ENCODE measurements at places on chromosomes 6 and 20. TPM values are rescaled to one million over a fixed set of nuclear protein-coding genes. Genes with fewer than 3 reads are reported as not detected.

- H3K36me3 ChIP-seq, result no peaks in the 10 kb centered on the region
- H3K4me3 ChIP-seq, result no peak overlapping the region
- peak overlapping the region; percentile 49 for H3K27ac ChIP-seq
Observed at GRCh38 chr6:43708860-43709653, 21.5 kb upstream of the MRPS18A start.

- DNase-seq, result no peak
- H3K27ac ChIP-seq, result no peak overlapping the region
- peaks cover 2% of the 10 kb centered on the region for H3K4me1 ChIP-seq
- no peaks in the 10 kb centered on the region for H3K27me3 ChIP-seq
Observed at GRCh38 chr20:47230811-47231256, 125.7 kb downstream of the ZMYND8 start.

DNA sequence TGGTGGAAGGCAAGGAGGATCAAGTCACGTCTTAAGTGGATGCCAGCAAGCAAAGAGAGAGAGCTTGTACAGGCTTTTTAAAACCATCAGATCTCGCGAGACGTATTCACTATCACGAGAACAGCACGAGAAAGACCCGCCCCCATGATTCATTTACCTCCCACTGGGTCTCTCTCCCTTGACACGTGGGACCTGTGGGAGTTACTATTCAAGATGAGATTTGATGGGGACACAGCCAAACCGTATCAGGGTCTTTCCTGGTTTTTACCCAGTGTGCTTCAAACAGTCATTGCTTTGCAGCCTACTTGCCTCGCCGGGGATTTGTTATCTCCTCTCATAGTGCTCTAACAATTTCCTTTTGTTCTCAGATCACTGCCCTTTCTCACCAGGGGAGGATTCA, 108.2 kb downstream of the UST start:
- peaks cover 3% of the 10 kb centered on the region for H3K36me3 ChIP-seq
- DNase-seq, result no peak
- peaks cover 6% of the 10 kb centered on the region for H3K27me3 ChIP-seq

DNA sequence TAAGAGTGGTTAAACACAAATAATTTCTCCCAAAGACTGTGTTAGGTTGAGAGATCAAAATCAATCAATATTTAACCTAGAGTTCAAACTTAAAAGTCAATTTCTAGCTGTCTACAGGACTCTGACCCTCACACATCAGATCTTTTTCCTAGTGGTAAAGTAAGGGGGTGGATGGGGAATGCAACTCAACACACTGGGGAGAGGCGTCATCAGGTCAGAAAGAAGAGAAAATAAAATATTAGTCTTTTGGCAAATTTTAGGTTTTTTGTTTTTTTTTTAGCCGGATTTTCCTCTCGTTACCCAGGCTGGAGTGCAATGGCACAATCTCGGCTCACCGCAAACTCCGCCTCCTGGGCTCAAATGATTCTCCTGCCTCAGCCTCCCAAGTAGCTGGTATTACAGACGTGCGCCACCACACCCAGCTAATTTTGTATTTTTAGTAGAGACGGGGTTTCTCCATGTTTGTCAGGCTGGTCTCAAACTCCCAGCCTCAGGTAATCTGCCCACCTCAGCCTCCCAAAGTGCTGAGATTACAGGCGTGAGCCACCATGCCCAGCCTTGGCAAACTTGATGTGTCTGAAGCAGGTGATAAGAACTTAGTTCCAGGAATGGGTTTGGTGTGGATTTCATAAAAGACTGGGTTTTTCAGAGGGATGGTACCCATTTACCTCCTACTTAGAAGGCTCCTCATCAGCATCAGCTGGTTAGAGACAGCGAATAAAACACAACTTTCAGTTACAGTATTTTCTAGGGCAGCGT, 65.9 kb downstream of the MKKS start:
- H3K27me3 ChIP-seq, result no peaks in the 10 kb centered on the region
- peaks cover 45% of the 10 kb centered on the region for H3K4me1 ChIP-seq

DNA sequence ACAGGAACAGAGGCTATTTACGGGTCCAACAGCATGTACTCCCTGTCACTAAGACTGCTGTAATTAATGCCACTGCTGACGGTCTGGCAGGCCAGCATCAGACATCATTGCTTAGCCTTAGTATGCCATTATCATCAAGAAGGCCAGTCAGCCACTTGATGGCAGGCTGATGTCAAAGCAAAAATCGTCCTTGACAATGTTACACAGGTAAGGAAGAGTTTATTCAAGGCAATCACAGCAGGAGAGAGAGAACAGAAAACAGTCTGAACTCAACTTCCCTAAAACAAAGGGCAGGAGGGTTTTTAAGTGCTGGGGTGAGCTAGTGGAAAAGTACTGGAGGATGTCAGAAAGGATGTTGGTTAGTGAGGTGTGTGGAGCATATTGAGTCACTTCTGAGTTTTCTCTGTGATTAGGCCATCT, 25.1 kb downstream of the FKBP1C start:
- DNase-seq, result no peak
- no peaks in the 10 kb centered on the region for H3K27me3 ChIP-seq
- H3K27ac ChIP-seq, result no peak overlapping the region
- peaks cover 4% of the 10 kb centered on the region for H3K4me1 ChIP-seq
- H3K4me3 ChIP-seq, result no peak overlapping the region
- H3K36me3 ChIP-seq, result no peaks in the 10 kb centered on the region

- no peak overlapping the region for H3K4me3 ChIP-seq
- no peaks in the 10 kb centered on the region for H3K4me1 ChIP-seq
- peaks cover 59% of the 10 kb centered on the region for H3K27me3 ChIP-seq
- no peaks in the 10 kb centered on the region for H3K36me3 ChIP-seq
- DNase-seq, result no peak
- H3K27ac ChIP-seq, result no peak overlapping the region
Observed at GRCh38 chr6:108108374-108108773, 33.8 kb upstream of the OSTM1 start.

- H3K27ac ChIP-seq, result no peak overlapping the region
- no peak overlapping the region for H3K4me3 ChIP-seq
- H3K4me1 ChIP-seq, result no peaks in the 10 kb centered on the region
- no peak for DNase-seq
Observed at GRCh38 chr20:23002276-23002675, 32.8 kb upstream of the SSTR4 start.

GRCh38 chr20:43766385-43766784, 39.6 kb upstream of the GTSF1L start:
- H3K27me3 ChIP-seq, result peaks cover 34% of the 10 kb centered on the region
- no peaks in the 10 kb centered on the region for H3K4me1 ChIP-seq
- no peak overlapping the region for H3K4me3 ChIP-seq
- H3K36me3 ChIP-seq, result no peaks in the 10 kb centered on the region
- no peak for DNase-seq

GRCh38 chr6:124393536-124393935, 568.7 kb upstream of the RNF217 start:
- H3K4me3 ChIP-seq, result no peak overlapping the region
- peaks cover 3% of the 10 kb centered on the region for H3K4me1 ChIP-seq
- no peak for DNase-seq
- no peak overlapping the region for H3K27ac ChIP-seq

- no peak overlapping the region for H3K27ac ChIP-seq
- no peaks in the 10 kb centered on the region for H3K27me3 ChIP-seq
- H3K4me3 ChIP-seq, result no peak overlapping the region
- no peaks in the 10 kb centered on the region for H3K36me3 ChIP-seq
Observed at GRCh38 chr6:121491576-121491975, 56.1 kb downstream of the GJA1 start.

DNA sequence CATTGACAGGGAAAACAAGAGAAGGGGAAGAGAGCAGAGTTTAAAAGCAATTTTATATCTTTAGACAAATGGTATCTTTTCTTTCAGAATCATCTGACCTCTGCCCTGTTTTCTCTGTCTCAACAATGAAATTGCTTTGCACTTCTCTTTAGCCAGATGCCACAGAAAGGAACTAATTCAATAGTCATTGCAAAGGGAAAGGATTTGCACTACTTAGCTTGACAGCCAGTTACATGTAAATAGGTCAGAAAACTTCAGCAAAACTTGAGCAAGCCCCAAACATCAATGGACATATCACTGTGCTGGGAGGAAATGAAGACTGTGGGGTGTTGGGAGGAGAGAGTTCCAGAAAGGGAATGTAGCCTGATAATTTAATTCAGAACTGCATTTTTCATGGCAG, 181.3 kb upstream of the FAM83B start:
- H3K4me1 ChIP-seq, result no peaks in the 10 kb centered on the region
- DNase-seq, result no peak
- H3K4me3 ChIP-seq, result no peak overlapping the region
- no peaks in the 10 kb centered on the region for H3K27me3 ChIP-seq
- H3K36me3 ChIP-seq, result no peaks in the 10 kb centered on the region

GRCh38 chr20:5969348-5969935, 19.0 kb downstream of the MCM8 start:
- no peak for DNase-seq
- peak overlapping the region; percentile 38 for H3K27ac ChIP-seq
- peaks cover 5% of the 10 kb centered on the region for H3K4me1 ChIP-seq
- no peak overlapping the region for H3K4me3 ChIP-seq
- peaks cover 10% of the 10 kb centered on the region for H3K36me3 ChIP-seq

- peaks cover 12% of the 10 kb centered on the region for H3K27me3 ChIP-seq
- peaks cover 2% of the 10 kb centered on the region for H3K4me1 ChIP-seq
- DNase-seq, result no peak
- no peaks in the 10 kb centered on the region for H3K36me3 ChIP-seq
- no peak overlapping the region for H3K4me3 ChIP-seq
- no peak overlapping the region for H3K27ac ChIP-seq
Observed at GRCh38 chr6:163634211-163635171, 220.0 kb downstream of the QKI start.

DNA sequence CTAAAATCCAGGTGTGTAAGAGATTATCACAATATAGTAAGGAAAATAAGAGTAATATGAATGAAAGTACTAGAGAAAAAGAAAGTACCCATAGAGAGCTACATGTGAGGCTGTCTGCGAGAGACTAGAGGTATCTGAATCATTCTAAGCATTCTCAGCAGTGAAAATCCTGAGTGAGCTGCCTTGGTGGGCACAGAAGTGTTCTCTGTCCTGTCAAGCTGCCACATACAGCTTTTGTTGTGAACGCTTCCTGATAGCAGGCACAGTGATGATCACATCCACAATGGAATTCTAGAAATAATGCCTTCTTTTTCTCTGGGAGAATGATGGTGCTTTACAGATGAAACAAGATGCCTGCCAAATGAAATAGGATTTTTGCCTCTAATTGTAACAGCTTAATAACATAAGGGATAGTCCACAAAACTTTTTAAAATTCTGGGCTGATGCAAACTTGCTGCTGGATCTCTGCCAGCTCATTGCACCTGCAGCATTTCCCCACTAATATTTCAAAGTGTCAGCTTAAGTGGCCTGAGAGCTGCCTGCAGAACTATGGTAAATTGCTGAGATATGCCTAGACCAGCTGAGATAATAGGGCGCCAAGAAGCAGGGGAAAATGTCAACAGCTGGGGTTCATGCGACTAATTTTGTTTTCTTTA, 620.5 kb downstream of the DOK5 start:
- H3K4me1 ChIP-seq, result peaks cover 8% of the 10 kb centered on the region
- H3K4me3 ChIP-seq, result no peak overlapping the region

DNA sequence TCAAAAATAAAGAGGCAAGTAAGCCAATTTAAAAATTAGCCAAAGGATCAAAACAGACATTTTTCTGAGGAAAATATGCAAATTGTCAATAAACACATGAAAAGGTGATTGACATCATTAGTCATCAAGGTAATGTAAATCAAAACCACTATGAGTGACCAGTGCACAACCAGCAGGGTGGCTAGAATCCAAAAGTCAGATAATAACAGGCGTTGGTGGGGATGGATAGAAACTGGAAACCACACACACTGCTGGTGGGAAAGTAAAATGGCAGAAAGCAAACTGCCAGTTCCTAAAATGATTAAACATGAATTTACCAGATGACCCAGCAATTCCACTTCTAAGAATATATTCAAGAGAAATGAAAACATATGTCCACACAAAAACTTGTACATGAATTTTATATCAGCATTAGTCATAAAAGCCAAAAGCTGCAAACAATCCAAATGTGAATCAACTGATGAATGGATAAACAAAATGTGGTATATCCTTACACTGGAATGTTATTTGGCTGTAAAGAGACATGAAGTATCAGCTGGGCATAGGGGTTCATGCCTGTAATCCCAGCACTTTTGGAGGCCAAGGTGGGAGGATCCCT, 74.8 kb upstream of the MBOAT1 start:
- H3K36me3 ChIP-seq, result peaks cover 3% of the 10 kb centered on the region
- H3K27me3 ChIP-seq, result peaks cover 46% of the 10 kb centered on the region
- no peaks in the 10 kb centered on the region for H3K4me1 ChIP-seq
- DNase-seq, result no peak
- no peak overlapping the region for H3K4me3 ChIP-seq
- H3K27ac ChIP-seq, result no peak overlapping the region

GRCh38 chr6:88722686-88723085, 240.7 kb downstream of the RNGTT start:
- no peaks in the 10 kb centered on the region for H3K27me3 ChIP-seq
- no peaks in the 10 kb centered on the region for H3K36me3 ChIP-seq
- DNase-seq, result no peak
- peaks cover 6% of the 10 kb centered on the region for H3K4me1 ChIP-seq
- H3K4me3 ChIP-seq, result no peak overlapping the region
- no peak overlapping the region for H3K27ac ChIP-seq

GRCh38 chr6:47083586-47084047, 41.5 kb upstream of the ADGRF1 start:
- no peak overlapping the region for H3K27ac ChIP-seq
- H3K27me3 ChIP-seq, result no peaks in the 10 kb centered on the region
- peaks cover 5% of the 10 kb centered on the region for H3K4me1 ChIP-seq

DNA sequence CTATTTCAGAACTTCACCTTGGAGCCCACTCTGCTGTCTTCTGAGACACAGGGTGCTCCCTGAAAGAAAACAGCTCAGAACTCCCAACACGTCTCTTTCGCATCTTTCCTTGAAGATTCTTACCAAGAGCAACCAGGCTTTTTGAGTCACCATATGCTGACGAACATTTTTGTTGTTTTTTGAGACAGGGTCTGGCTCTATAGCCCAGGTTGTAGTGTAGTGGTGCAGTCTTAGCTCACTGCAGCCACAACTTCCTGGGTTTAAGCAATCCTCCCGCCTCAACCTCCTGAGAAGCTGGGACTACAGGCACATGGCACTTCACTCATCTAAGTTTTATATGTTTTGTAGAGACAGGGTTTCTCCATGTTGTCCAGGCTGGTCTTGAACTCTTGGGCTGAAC, 68.5 kb downstream of the TRMT11 start:
- no peak overlapping the region for H3K4me3 ChIP-seq
- peaks cover 12% of the 10 kb centered on the region for H3K36me3 ChIP-seq
- no peak for DNase-seq
- peaks cover 11% of the 10 kb centered on the region for H3K4me1 ChIP-seq
- H3K27ac ChIP-seq, result no peak overlapping the region

DNA sequence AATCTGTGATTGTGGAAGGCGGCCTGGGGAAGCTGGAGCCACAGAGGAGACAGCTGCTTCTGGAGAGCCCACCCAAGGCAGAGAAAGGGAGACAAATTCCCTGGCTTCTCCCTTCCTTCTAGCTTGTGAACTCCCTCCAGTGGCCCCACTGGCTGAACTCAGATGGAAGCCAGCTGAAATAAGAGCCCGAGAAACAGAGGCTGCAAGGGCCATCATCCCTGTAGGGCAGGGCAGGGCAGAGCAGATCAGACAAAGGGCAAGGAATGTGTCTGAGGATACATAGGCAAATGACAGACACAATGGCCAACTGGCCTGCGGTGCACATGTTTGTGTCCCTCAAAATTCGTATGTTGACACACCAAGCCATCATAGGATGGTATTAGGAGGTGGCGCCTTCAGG, 25.3 kb downstream of the MDFI start:
- no peak overlapping the region for H3K4me3 ChIP-seq
- no peak overlapping the region for H3K27ac ChIP-seq
- peaks cover 48% of the 10 kb centered on the region for H3K27me3 ChIP-seq
- no peaks in the 10 kb centered on the region for H3K36me3 ChIP-seq

ZBTB12 gene
- total RNA-seq, result 47.1 TPM

CASS4 gene
- total RNA-seq, result 0.09 TPM

GJE1 gene
- not detected for total RNA-seq

FKBP1C gene
- total RNA-seq, result 0.89 TPM

SIRPB1 gene
- 0.96 TPM for total RNA-seq

COL21A1 gene
- 20.5 TPM for total RNA-seq

MEA1 gene
- total RNA-seq, result 64.0 TPM

BPIFB1 gene
- not detected for total RNA-seq

Measured in progenitor cell of endocrine pancreas (in vitro differentiated cells).